ENCODE measurements at places on chromosomes 6 and 20. TPM values are rescaled to one million over a fixed set of nuclear protein-coding genes. Genes with fewer than 3 reads are reported as not detected.

The B3GALT4 gene
- total RNA-seq: 14.0 TPM

DNA sequence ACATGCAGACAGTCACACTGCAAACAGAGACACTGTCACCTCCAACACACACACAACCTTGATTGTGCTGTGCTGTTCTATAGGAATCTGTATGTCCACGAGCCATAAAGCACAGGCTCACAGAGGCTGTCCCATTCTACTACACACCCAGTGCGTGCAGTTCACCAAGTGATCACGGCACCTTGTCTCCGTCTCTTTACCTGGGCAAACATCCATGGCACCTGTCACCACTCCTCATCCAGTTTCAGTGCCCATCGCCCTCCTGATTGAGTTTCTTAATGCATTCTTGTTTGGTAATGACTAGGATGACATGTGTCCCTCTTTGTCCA is 65.8 kb upstream of the STMND1 start:
- DNase-seq: no peak

DNA sequence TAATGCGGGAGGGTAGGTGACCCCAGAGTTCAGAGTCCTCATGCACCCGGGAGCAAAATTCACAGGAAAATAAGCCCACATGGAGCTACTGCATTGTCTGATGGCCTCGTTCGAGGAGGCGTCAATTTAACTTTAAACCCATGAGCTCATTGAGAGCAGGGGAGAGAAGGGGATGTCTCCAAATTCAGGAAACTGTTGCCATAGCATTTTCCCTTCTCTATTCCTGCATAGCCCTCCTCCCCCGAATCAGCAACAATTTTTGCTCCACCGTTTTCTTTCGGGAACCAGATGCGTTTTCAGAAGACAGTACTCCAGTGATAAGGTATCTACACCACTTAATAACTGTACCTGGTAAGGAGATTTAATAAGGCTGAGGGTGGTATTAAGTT is 324 bp upstream of the LAMP5 start:
- no peak for DNase-seq

The ATP9A gene
- total RNA-seq: 35.8 TPM

DNA sequence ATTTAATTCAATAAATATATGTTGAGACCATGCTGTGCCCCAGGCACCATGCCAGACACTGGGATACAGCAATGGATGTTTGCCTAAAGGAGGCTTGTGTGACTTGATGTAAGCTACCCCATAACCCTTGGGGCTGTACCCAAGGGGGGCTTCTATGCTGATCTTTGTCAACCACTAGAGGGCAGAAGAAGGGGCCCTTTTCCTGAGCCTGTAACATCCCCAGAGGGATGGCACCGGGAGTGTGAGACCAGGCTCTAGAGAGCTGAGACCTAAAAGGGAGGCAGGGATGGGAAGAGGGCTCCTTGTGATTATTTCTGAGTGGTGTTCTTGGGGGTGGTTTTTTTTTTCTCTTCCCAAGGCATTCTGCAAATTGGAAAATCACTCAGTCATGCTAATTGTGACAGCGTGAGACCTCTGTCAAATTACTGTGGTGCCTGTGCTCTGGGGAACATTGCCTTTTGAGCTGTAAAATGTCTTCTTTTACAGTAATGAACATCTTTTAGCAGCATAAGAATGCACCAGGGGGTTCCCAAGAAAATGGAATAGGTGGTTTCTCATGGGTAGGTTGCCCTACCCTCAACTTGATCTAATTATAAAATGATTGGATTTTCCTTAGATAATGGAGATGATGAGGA is 138.7 kb upstream of the SLC24A3 start:
- DNase-seq: peak; percentile 64

GRCh38 chr6:160118620-160119229 is 2.9 kb upstream of the SLC22A1 start:
- DNase-seq: no peak

The WFDC9 gene
- total RNA-seq: not detected

DNA sequence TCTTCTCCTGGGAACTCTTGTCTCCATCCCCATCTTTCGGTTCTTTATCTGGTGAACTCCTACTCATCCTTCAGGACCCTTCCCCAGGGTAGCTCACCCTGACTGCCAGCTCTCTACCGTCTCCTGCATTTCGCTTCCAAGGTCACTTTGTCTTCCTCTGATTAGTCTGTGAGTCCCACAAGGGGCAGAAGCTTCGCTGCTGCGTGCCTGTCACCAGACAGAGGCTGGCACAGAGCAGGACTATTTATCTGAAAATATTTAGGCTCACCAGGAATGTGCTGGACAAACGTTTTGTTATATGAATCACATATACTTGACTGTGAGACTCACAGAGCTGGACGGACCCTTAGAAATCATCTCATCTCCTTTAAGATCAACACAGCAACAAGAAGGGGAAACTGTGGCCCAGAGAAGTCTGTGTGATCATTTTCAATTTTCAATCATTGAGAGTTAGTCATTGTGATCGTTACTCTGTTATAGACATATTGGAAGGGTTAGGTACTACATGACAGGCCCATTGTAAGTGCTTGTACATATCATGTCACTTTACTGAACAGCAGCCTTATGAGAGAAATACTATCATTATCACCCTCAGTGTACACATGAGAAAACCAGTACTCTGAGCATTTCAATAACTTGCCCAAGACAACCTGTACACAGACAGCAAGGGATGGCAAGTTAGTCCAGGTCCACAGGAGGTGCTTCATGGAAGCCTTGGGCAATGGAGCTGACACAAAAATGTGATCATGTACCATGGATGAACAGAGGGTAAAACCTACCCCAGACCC is 51.4 kb downstream of the JPH2 start:
- DNase-seq: no peak

GRCh38 chr6:15299430-15300131 is 53.7 kb downstream of the JARID2 start:
- DNase-seq: no peak

DNA sequence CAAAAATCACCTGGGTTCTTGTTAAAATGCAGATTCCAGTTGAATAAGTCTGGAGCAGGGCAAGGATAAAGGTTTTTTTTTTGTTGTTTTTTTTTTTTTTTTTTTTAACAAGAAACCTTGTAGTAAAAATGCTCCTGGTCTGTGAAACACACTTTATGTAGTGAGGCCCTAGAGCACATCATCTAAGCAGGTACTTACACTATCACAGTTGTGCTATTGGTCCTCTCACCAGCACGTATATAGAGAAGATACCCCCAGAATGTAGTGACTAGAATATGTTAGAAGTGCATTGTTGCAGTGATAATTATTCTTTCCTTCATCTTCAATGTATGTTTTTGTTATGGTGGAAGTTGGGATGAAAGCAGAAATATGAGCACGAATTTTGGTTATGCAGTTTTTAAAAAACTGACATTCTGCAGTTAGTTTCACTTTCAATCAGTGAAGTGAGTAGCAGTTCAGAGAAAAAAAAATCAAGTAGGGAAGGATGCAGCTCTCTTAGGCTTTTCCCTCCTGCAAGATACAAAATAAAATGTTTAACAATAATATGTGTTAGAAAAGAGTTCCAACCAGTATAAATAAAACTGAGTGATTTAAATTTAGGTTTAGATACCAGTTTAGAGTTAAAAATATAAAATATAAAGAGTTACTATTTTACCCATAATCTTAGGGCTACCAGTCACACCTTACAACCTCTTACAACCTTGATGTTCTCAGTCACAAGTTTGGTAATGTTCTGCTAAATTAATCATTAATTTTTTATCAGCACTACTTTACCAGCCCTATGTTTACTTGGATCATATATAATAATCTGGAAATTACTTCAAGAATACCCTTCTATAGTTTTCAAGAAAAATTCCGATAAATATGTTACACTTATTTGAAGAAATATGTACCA is 9.2 kb upstream of the DEFB113 start:
- no peak for DNase-seq

DNA sequence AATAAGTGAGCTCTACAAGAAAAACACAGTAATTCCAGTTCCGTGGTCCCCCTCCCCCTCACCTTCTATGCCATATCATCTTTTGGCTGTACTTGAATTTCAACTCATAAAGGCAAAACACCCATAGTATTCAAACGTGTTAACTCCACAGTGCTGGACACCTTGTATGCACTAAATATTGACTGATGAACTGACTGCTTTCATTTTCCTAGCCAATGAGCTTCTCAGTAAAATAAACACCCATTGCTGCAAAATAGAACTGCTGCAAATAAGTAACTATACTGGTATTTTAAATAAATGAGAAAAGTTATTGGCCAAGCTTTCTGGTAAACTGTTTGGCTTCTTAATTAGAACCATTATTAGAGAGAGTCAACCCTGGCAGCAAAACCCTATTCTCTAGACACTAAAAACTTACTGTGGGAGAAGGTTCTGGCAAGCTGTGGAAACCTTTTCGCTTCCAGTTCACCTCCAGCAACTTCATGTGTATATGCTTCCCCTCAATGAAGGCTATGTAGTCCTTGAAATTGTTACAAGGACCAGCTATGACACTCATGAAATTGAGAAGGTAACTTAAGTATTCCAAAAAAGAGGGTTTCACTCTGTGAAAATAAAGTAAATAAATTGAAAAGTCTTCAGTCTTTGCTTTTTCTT is 86.0 kb downstream of the MBOAT1 start:
- DNase-seq: no peak

DNA sequence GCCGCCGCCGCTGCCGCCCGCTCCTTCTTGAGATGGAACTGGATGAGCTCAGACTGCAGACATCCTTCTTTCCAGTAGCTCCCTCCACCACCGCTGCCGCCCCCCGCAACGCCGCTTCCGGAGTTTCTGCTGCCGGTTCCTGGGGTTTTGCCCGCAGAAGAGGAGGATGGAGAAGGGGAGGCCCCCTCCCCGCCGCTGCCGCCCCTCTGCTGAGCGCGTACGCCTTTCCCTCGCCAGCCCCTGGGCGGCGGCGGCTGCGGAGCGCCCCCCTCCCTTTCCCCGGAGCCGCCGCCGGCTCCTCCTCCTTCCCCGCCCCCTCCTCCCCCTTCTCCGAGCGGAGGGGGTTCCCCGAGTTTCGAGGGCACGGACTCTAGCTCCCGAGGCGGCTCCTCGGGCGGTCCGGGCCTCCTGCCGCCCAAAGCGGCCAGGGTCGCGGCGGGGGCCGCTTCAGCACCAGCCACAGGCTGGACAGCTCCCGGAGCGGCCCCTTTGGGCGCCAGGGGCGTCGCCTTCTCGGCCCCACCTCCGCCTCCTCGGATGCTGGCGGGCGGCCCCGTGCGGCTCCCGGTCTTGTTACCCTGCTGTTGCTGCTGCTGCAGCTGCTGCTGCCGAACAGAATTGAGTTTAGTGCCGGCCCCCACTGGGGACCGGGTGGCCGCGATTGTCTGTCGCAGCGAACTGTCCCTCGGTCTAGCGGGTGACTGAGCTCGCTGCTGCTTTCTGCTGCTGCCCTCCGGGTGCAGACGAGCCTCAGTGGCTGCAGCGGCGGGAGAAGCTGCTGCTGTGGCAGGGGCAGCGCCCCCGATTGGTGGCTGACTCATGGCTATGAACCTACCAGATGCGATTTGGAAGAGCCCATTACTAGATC is 3.1 kb downstream of the MTCL3 start:
- no peak for DNase-seq

DNA sequence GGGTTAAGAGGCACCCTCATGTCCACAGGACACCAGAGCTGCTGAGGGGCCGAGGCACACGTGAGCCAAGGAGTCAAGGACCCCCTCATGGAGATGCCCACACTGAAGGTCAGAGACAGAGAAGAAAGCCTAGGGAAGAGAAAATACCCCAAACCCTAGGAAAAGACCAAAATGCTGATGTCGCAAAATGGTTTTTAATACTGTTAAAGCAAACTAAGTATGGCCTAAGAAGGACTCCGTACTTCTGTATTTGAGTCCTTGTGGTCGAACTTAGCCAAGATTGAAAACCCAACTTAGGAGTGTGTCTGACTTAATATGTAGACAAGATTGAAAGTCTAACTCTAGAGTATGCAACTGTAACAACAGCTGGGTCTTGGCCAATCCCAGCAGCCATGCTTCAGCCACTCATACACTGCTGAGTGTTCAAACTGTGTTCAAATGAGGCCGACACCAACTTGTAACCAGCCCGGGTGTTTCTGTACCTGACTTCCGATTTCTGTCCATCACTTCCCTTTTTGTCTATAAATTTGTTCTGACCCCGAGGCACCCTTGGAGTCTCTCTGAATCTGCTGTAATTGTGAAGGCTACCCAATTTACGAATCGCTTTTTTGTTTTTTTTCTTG is 92.6 kb upstream of the AGPAT4 start:
- no peak for DNase-seq

DNA sequence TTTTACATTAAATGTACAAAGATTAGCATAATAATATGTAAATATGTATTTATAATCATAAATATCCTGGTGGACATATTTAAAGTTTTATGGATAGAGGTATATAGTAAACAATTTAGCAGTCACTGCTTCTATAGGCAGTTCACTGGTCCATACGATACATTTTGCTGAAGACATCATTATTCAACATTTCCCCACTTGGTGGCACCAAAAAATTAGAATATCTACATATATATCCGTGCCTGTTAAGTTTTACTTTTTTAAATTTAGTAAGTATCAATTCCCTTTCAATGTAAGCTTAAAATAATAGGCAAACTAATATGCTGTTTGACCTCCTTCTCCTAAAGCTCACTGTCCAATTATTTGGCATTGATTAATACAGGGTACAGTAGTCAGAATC is 64.2 kb downstream of the LMBRD1 start:
- no peak for DNase-seq

The HLA-DPA1 gene
- 82.3 TPM for total RNA-seq

The PKHD1 gene
- 0.49 TPM for total RNA-seq

The C2 gene
- total RNA-seq: 2.9 TPM

The SLCO4A1 gene
- total RNA-seq: 45.9 TPM

GRCh38 chr6:35218021-35218420 is 4.3 kb downstream of the SCUBE3 start:
- DNase-seq: no peak

DNA sequence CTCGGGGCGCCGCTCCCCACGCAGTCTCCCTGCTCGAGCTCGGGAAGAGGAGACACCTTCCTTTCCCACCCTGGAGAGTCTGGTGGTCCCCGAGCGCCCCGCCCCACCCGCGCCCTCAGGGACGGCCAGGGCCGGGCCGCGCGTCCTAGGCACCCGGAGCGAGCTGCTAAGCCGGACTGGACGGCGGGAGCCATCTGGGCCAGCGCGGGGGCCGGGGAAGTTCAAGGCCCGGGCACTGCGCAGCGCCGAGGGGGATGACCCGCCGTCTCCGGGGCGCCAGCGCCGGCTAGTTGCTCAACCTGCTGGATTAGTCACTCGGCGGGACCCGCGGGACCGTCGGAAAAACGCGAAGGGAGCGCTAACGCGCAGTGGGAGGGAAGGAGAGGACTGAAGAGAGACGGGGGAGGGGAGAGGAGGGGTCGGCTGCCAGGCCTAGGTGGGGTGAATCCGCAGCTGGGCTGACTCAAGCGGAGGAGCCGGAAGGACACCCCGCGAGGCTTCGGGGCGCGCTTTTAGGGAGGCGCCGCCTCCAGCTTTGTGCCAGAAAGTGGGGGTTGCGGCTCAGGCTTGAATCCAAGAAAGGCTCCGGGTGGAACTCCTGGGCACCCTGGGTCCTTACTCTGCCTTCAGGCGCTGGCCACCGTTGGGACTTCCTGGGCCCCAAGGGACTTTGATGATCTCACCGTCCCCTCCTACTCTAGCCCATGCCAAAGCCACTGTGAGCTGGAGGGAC is 75.7 kb upstream of the FOXP4 start:
- no peak for DNase-seq
